ENCODE measurements at places on chromosomes 5 and 9.

GRCh38 chr9:84140535-84141101 is 160.0 kb downstream of the RMI1 start:
- DNase-seq = no peak

GRCh38 chr9:130479587-130479986 is 34.8 kb downstream of the ASS1 start:
- DNase-seq = no peak

DNA sequence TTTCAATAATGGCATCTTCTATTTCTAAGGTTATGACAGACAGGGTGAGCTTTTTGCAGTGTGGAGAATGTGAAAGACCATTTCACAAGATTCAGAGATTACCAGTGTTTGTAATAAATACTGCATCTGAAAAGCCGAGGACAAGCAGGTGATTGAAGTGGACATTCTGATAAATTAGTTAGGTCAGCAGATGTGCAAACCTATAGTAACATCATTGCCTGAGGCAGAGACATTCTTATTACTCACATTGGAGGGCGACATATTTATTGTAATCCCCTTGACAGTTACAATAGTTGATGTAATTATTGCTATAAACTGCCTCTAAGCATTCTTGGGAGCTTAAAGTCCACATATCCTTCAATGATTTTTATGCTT is 3.3 kb downstream of the RASGRF2 start:
- no peak for DNase-seq

GRCh38 chr5:177496727-177497291 is 595 bp downstream of the PDLIM7 start:
- DNase-seq = peak; percentile 34

- DNase-seq = no peak
These were observed 220.6 kb downstream of the CTNND2 start for GRCh38 chr5:11683666-11684065.

- no peak for DNase-seq
These were observed 248.5 kb downstream of the SMARCA2 start for GRCh38 chr9:2263665-2264064.

GRCh38 chr9:14081745-14082144 is 232.2 kb downstream of the NFIB start:
- no peak for DNase-seq

- no peak for DNase-seq
These were observed 81.7 kb downstream of the ADAMTS2 start for GRCh38 chr5:179263391-179264052.

DNA sequence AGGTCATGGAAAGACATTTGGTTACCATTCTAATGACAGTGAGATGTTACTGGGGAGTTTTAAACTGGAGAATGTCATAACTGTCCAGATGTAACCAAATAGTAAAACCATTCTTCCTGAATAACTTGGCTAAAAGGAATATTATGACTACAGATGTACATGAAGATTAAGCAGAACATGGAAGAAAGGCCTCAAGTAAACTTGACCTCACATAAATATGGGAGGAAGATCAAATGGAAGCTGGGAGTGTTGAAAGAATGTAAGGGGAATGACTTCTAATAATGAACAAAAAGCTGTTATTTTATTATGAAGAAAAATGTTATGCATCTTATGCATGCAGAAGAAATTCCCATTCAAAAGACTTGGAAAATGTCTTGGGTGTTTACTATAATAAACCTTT is 107.7 kb upstream of the CDKN2B start:
- no peak for DNase-seq

DNA sequence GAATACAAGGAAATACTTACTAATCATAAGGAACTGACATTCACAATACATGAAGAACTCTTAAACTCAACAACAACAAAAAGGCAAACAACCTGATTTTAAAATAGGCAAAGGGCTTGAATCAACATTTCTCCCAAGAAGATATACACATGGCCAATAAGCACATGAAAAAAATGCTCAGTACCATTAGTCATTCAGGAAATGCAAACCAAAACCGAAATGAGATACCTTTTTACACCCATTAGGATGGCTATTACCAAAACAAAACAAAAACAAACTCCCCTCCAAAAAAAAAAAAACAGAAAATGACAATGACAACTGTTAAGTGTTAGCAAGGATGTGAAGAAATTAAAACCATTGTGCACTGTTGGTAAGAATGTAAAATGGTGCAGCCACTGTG is 104.1 kb upstream of the ZNF462 start:
- DNase-seq = no peak

DNA sequence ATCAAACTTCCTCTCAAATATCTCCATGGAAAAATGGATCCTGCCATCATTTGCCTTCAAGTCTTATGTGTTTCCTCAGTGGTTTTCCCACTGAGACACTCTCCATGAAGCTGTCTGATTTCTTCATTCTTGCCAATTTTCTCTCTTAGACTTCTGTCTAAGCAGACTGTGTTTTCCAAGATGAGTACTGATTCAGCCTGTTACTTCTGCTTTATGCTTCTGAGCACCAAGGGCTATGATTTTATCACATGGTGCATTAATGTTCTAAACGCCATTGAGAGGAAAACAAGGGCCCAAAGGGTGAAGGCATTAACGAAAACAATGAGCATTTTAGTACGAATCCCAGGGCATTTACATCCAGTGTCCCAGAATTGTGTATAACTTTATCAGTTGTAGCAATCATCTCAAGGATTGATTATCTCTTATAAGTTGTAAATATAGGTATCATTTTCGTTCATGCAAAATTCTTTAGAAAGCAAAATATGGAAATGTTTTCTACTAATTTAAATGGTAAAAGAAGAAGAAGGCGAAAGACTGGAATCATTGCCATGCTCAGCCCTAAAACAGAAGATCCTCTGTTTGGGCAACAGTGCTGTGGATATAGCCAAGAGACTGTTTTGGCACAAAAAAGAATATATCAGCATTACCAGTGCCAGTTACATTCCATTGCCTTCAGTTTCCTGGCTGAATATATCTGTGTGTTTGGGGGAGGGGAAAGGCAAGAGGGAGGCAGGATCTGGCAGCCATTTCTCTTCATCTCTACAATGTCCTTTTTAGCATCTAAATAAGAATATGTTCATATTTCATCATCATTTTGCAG is 537.6 kb downstream of the ANXA1 start:
- no peak for DNase-seq

DNA sequence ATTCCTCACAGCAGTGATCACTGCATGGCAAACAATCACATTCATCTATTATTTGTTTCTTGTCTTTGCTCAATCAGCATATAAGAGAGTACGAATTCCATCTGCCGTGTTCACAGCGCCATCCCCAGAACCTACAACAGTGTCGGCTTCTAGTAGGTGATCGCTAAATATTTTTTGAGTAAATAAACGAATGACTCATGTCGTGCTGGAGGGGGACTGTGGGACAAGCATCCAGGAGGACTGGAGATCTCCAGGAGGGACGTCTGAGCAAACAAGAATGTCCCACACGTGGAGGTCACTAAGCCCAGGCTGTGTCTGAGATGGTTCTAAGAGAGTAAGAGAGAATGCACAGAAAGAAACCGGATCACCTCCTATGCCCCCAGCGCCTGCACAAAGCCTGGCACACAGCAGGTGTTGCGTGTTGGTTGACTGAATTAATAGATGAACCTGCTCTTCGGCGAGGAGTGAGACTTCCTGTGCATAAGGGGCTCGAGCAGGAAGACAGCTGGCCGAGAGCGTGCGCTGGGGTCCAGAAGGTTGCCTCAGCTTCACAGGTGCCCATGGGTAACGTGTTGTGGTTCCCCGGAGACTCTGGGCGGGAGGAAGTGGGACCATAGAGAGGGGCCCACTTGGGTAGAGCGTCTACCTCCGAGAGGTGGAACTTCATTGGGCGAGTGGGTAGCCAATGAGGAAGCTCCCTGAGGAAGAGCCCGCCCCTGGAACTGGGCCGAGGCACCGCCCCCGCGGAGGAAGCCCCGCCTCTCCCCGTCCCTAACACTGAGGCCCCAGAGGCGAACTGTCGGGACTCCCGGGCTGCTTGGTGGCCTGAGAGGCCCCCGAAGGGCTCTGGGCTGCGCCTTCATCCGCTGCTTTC is 193.0 kb downstream of the MELK start:
- no peak for DNase-seq

DNA sequence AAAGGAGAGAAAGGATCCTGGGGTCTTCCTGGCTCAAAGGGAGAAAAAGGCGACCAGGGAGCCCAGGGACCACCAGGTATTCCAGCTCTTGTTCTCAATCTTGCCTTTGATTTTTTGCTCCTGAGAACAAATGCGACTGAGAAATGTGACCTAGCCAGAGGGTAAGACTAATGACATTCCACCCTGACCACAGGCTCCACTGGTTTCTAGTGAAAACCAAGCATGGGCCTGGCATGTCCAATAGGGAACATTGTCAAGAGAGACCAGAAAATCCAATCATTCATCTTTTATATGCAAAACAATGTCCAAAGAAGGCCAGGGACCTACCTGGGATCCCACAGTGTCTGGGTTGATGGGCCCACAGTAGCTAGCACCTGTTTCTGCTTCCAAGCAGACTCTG is 50.3 kb upstream of the TGFBR1 start:
- no peak for DNase-seq

GRCh38 chr9:13952906-13953305 is 361.0 kb downstream of the NFIB start:
- no peak for DNase-seq

DNA sequence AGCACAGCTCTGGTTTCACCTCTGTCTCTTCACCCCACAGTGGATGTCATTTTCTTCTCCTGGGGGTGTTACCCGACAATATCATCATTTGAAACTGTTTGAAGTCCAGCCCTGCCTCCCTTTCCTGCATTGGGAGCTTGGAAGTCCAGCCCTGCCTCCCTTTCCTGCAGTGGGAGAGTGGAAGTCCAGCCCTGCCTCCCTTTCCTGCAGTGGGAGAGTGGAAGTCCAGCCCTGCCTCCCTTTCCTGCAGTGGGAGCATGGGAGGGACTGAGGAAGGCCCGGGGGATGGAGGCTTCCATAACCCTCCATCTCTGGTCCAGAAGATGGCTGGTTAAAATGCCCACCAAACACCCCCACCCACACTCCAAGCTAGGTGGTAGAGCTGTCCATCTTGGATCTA is 59.8 kb downstream of the SYK start:
- DNase-seq = no peak

DNA sequence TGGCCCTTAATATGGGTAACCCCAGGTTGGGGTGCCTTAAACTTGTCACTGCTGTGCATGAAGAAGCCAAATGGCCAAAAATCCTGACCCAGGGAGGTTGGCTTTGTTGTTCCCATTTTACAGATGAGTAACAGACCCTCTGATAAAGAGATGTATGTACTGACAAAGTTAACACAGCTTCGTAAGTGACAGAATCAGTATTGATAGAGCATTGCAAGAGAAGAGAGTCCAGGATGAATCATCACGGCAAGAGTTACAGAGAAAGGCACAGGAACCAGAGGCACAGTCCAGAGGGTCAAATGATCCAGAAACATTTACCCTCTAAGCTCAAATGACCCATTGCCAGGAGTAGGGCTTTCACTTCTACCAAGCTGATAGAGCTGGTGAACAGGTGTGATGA is 103.8 kb upstream of the SMC2 start:
- DNase-seq = no peak

DNA sequence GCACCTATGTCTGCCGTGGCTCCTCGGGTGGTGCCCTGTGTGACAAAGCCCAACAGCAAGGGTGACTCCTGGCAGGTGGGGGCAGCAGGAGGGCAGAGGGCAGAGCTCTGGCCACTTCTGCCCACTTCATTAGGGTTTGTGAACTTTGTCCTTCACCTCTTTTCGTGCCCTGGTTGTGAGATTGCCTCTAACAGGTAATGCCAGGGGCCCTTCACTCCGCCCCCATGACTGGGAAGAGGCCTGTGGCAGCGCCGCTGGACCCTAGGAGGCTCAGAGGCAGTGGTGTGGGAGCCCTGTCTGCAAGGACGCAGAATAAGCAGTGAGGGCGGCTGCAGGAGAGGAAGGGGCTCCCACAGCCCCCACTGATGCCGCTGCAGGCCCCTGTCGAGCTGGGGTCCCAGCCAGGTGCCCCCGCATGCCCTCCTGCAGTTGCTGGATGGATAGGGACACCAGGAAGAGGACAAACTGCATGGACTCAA is 108.7 kb upstream of the LMX1B start:
- DNase-seq = no peak

- no peak for DNase-seq
These were observed 1044.2 kb downstream of the TLE4 start for GRCh38 chr9:80615964-80616363.

DNA sequence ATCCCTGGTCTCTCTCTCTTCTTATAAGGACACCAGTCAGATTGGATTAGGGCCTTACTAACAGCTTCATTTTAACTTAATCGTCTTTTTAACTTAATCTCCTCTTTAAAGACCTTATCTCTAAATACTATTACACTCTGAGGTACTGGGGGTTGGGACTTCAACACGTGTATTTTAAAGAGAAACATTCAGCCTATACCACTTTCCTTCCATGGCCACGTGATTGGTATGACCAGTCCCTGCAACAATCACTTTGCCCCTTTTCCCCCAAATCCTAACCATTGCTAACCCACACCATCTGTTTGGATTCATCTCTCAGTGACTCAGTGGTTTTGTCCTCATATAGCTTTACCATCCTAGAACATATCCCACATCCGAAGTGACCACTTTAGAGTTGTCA is 3.8 kb upstream of the MAN2A1 start:
- DNase-seq = no peak

GRCh38 chr9:23123048-23123632 is 676.5 kb downstream of the DMRTA1 start:
- DNase-seq = no peak

GRCh38 chr5:158881091-158881880 is 218.4 kb downstream of the EBF1 start:
- DNase-seq = no peak

GRCh38 chr5:124124711-124125229 is 612.8 kb downstream of the CSNK1G3 start:
- no peak for DNase-seq

- no peak for DNase-seq
These were observed 227.8 kb downstream of the NSG2 start for GRCh38 chr5:174273325-174273724.

- no peak for DNase-seq
These were observed 38.0 kb downstream of the LRRTM2 start for GRCh38 chr5:138837160-138837559.

DNA sequence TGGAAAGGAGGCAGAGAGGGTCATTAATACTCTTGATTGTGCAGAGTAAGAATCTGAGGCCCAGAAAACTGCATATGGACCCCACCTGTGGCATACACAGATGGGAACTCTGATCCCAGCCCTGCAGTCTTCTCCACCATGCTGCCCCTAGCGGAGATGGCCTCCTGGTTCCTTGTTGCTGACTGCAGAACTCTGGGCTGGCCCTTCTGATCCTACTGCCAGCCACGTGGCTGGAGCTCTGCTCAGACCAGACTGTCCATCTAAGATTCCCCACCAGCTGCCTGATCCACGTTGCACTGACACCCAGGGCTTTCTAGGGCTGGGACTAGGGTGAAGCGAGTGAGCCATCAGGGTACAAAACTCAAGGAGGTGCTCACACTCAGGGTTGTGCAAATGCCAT is 245.7 kb upstream of the NR4A3 start:
- DNase-seq = no peak

DNA sequence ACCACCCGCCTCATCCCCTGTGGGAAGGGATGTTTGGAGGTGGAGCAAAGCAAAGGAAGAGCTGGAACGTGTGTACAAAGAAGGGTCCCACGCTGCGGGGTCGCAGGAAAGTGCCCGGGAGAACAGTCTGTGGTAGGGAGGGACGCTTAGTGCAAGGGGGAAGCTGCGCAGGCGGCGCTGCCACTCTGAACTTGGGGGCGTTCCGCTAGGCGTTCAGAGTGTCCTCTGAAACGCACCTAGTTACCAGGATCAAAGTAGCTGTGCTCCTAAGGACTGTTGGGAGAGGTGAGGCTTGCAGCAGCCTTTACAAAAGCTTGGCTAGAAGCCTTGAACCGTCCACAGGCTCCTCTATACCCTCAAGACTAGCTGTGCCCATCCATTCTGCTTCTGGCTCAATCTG is 29.3 kb upstream of the PDE8B start:
- DNase-seq = no peak

GRCh38 chr5:9898319-9898718 is 268.2 kb upstream of the TAS2R1 start:
- DNase-seq = no peak
